Right kidney (tissue), 9 donors: ENCODE measurements at places on chromosomes 3 and 15.
A peak's percentile ranks its signal among the peaks of the same experiment; 100 is the strongest.

DNA sequence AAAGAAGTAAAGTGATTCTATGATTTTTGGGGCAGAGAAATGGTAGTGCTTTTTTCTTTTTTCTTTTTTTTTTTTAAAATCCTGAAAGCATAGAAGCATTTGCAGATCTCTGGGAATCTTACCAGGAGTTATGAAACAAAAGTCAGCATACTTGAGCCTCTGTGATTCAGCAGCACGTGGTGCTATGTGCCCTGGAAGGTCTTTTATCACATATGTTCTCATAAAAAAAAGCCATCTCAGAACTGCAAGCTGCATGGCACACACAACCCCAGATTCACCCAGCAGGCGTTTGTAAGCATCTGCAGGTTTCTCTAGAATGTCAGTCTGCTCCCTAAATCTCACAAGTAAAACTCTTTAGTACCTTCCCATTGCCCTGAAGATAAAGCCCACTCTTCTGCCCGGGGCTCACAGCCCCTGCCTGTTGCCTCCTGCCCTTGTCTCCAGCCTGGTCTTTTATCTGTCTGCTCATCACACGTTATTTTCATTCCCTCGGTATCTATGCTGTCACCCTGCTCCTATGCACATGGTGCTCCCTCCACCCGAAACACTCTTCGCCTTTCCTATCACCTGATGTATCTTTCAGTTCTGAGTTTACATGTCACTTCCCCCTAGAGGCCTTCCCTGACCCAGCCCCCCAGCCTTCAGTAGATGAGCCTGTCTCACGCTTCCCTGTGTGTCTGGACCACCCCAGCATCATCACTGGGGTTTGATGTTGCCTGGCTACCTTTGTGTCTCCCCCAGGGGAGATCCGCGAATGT, 72.4 kb downstream of the CHDH start:
- no peak for DNase-seq

- DNase-seq, result no peak
Measured at GRCh38 chr3:133280586-133280985, 119.3 kb upstream of the BFSP2 start.

- DNase-seq, result no peak
Measured at GRCh38 chr15:98226578-98226977, 266.1 kb downstream of the ARRDC4 start.

DNA sequence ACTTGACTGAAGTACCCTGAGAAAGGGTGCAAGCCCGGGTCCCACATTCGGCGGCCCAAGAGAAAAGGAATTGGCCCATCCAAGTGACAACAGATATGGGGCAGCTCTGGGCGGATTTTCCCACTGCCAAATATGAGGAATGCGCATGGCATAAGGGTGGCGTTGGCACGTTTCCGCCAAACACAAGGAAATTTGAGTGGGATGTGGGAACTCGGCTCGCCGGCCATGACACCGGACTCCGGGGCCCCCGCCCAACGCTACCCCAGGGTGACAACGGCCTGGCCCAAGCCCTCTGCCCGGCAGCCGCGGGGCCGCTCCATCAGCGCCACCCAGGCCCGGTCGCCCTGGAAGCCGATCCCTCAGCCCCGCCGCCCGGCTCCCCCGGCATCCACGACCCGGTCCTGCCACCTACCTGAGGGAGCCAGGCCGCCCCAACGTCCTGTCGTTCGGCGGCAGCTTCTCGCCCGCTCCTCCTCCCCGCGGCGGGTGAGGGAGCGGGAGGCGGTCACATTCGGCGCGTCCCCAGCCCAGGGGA, 449 bp downstream of the RAF1 start:
- peak; percentile 99 for DNase-seq

- DNase-seq, result peak; percentile 87
Measured at GRCh38 chr3:69542089-69542804, 156.4 kb upstream of the FRMD4B start.

DNA sequence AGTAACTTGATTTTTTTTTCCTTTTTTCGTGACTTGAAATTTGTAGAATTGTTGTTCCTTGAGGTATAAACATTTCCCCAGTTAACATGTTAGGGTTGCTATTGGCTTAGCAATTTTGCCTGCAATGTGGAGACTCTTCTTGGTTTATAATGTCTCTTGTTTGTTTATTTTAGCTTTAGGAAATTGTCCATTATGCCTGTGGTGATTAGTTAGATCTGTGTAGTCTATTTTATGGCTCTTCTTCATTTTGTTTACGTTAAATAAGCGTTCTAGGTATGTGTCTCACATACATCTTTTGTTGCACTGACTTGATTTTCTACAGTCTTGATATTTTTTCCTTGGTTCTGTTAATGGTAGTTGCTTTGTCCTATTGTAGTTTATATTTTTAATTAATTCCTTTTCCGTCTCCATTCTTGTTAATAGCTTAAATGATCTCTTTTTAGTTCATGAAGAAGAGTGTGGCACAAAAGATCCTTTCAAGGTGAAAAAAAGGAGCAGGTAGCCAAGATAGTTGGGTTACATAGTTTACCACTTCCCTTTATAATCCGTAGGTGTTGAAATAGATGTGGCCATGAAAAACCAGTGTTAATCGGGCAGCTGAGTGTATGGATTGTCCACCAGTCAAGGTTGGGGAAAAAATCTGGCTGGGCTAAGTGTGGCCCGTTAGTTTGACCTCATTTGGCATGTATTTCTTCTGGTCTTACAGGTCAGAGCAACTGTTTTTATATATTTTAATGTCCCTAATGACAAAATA, 12.1 kb downstream of the IQGAP1 start:
- no peak for DNase-seq

DNA sequence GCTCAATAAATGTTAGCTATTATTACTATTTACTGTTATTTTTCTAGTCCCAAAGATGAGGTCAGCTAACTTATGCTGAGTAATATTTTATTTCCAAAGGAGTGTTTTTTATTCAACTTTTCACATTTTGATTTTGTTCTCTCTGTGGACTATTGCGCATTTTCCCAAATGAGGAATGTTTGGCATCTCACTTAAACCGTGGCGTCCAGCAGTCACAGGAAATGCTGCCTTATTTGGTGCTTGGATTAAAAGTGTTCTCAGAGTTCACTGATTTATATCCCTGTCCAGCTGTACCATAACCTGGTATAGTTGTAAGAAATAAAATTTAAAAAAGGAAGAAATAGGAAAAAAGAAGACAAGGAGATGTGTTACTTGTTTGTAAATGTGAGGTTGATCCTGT, 166.8 kb downstream of the THSD4 start:
- no peak for DNase-seq

DNA sequence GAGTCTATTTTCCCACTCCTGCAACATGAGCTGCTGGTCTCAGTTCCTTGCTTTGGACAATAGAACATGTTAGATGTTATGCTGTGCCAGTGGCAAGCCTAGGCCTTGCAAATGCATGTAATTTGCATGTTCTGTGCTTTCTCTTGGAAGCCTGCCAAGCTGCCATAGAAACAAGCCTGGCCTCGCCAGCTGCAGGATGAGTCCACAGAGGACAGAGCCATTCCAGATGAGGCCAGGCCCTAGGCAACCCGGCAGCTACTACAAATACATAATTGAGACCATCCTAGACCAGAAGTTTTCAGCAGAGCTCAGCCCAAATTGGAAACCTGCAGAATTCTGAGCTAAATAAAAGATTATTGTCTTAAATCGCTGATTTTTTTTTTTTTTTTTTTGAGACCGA, 39.6 kb downstream of the TRIM69 start:
- DNase-seq, result no peak

GRCh38 chr3:156449710-156450574, 105.0 kb downstream of the SSR3 start:
- DNase-seq, result no peak

- DNase-seq, result no peak
Measured at GRCh38 chr3:143612541-143612940, 235.7 kb downstream of the SLC9A9 start.

DNA sequence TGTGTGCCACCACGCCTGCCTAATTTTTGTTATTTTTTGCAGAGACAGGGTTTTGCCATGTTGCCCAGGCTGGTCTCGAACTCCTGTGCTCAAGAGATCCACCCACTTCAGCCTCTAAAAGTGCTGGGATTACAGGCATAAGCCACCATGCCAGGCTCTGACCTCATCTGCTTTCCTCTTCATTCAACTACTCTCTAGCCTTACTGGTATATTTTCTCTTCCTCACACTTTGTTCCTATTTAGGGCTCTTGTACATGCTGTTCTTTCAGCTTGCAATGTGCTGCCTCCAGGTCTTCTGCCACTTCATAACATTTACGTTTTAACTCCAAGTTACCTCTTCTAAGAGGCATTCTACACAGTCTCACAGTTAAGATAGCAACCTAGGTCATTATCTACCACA, 34.9 kb downstream of the PIK3CB start:
- no peak for DNase-seq

GRCh38 chr3:13025090-13025489, 48.1 kb downstream of the IQSEC1 start:
- no peak for DNase-seq

DNA sequence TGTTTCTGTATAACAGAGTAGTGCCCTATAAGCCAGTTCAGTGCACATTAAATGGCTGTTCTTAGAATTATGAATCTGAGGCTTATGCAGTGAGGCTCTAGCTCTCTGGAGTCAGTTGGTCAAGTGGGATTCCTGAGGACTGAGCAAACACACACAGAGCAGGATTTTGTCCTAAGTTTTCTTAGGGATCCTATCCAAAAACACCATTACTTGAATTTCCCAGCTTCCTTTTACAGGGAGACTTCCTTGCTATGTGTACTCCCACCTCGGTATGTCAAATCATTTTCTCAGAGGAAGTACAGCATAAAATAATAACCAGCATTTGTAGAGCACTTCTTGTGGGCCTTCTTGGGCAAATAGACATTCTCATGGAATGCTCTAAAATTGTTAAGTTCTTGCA, 63.1 kb upstream of the GOLGA6B start:
- DNase-seq, result no peak

GRCh38 chr15:56325186-56325585, 40.0 kb upstream of the TEX9 start:
- no peak for DNase-seq

- DNase-seq, result no peak
Measured at GRCh38 chr3:126971891-126972351, 11.0 kb upstream of the PLXNA1 start.

DNA sequence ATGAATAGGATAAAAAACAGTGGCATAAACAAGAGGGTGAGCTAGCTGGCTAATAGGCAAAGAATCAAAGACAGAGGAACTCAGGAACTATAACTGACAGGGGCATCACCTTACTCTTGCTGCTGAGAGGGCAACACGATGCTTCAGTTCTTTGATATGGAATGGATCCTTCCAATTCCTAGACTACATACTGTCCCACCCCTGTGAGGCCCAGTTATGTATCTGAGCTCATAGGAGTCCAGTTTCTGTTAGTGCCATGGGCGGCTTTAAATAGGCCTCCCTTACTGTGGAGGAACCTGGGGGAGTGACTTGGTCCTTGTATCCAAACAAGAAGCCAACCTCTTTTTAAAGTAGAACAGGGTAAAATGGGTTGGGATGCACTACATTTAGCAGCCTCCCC, 37.3 kb downstream of the CD47 start:
- DNase-seq, result no peak

- DNase-seq, result no peak
Measured at GRCh38 chr3:180267202-180267843, 230.6 kb upstream of the PEX5L start.

DNA sequence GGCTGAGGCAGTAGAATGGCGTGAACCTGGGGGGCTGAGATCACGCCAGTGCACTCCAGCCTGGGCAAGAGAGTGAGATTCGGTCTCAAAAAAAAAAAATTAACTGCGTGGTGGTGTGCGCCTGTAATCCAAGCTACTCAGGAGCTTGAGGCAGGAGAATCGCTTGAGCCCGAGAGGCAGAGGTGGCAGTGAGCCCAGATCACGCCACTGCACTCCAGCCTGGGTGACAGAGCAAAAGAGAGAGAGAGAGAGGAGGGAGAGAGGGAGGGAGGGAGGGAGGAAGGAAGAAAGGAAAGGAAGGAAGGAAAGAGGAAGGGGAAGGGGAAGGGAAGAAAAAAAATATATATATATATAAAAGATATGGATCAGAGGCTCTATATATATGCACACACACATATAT, 6.0 kb downstream of the TM4SF19 start:
- no peak for DNase-seq

DNA sequence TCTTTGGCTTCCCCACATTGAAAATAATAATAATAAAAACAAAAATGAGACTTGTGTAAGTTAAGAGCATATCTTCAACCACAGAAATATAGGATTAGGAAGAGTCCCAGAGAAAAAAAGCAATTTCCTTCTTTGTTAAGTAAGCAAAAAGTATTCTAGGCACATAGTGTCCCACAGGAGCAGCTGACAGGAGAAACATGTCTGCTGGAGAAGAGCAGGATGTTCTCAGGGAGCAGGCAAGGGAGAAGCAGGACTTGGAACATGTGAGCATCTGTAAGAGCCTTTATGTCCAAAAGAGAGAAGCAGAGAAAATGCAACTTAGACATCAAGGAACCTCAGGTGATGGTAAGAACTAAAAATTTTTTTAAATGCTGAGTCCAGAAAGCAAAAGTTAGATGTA, 39.0 kb downstream of the TTC23 start:
- DNase-seq, result no peak
